ENCODE measurements at places on chromosomes 2 and 18.

- no peak for DNase-seq
Observed at GRCh38 chr18:58903533-58903932, 38.9 kb downstream of the ZNF532 start.

- no peak for DNase-seq
Observed at GRCh38 chr18:35410561-35410960, 33.4 kb upstream of the ZNF396 start.

DNA sequence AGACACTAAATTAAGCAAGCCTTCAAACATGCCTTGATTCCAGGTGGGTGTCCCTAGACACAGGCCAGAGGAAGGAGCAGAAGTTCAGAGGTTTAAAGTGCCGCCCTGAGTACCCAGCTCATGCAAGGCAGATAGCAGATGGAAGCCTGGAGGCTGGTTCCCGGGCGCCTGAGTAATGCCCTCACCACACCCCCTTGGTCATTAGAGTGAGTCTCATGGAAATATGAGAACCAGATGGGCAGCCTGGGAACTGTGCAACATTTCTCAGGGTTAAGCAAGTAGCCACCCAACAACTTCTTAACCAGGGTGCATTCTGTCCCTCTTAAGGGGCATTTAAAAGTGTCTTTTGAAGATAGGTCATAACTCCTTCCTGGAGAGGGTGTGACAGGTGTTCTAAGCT, 44.1 kb downstream of the TGFA start:
- DNase-seq = no peak

GRCh38 chr18:21444465-21445212, 155.9 kb downstream of the ESCO1 start:
- no peak for DNase-seq

All from stimulated activated CD4-positive, alpha-beta T cell treated with anti-CD3 and anti-CD28 coated beads, Interleukin-1b, Interleukin-23, amount 100 ng/mL, for 1 hour (primary cell).